NCI-H1048 (cell line): ENCODE measurements at places on chromosomes 7 and 10.

- no peak for DNase-seq
Measured at GRCh38 chr10:76543655-76544054, 1094.0 kb downstream of the KCNMA1 start.

DNA sequence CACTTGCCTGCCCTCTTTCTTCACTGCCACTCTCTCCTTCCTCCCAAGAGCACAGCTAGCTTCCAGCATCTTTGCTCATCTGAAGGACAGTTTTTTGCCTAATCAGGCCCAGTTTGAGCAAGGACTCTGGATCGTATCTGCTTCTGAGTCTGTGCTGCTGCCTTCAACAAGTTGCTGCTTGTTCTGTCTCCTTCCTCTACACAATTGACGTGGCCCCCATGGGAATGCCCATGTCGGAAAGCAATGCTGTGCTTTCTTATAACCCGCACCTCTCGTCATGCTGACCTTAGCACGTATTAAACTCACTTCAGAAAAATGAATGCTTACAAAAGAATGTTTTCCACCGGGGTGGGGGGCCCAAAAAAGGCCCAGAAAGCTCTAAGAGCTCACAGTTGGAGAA lies 324.7 kb upstream of the C7orf33 start:
- no peak for DNase-seq

DNA sequence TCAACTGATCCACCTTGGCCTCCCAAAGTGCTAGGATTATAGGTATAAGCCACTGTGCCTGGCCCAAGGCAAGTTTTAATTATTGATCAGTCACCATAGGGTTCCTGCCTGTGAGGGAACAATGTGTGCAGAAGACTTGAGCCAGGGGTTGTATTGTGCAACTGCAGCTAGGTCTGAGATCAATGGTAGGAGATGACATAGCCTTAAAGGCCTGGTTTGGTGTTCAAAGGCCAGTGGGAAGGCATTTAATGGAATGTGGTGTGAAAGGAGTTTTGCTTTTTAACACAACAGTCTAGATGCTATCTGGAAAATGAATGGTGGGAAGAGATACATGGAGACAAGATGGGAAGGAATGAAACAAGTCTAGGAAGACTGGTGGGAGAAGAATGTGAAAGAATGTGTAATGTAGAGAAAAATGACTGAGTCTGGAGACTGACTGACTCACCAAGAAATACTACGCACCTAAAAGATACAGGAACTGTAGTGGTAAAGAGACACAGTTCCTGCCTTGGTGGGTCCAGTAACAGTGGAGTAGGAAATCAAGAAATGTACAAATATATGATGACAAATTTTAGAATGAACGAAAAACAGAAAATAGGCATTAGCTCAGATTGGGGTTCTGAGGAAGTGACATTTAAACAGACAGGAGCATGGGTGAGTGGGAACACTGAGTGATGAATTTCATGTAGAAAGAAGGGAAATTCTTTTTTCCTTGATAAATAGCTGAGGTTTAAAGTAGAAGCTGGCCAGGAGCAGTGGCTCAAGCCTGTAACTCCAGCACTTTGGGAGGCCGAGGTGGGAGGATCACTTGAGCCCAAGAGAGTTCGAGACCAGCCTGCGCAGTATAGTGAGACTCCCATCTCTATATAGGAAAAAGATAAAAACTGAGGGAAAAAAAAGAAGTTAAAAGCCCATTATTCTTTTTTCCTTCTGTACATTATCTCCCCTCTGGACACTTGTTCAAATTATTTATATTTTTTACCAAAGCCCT lies 9.4 kb downstream of the HNRNPF start:
- DNase-seq, result no peak

DNA sequence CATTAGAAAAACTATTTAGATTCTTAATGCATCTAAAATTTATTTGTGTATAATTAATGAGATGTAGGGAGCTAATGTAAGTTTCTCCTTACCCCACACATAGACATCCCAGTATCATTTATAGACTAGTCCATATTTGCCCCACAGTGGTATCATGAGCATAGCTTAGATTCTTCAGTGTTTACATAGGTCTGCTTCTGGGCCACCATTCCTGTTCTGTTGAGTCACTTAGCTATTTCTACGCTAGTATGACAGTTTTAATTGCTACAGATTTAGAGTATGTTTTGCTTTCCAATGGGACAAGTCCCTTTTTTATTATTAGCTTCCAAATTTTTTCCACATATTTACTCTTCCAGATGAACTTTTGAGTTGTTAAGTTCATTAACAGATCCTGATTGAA lies 69.4 kb downstream of the MCMBP start:
- no peak for DNase-seq
